ENCODE measurements at places on chromosomes 12 and 14.

DNA sequence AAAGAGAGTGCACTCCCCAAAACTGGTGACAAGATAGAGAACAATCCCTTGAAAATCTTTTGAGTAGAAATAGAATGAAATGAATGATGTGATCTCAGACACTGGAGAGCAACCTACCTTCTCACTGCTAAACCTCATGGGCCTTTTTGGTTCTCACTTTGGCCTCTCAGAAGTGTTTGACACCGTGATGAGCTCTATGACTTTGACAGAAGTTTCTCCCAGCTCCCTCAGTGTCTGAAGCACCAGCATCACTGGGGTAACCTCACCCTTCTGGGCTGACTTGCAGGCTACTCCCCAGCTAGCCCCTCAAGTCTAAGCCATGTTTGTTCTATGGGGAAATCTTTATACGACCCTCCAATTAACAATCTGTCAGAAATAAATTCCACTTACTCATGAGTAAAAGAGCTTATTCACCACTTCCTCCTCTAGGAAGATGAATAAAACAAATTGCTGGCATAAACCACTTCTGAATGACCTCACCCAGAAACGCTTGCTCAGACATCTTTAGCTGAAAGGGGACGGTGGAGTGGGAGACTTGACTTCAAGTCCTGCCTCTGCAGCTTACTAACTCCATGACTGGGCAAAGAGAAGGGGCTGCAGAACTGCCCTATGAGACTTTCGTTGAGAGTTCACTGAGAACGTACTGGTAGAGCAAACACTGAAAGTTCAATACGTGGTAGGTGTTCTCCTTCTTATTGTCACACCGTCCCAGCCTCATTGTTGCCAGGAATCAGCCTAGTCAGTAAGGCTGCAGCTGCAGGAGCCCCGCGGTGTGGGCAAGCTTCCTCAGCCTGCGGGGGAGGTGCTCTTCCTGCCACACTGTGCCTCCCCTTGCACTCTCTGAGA lies 46.5 kb downstream of the ST8SIA1 start:
- no peak for DNase-seq

- no peak for DNase-seq
These were observed 25.2 kb downstream of the DAAM1 start for GRCh38 chr14:59213368-59214315.

DNA sequence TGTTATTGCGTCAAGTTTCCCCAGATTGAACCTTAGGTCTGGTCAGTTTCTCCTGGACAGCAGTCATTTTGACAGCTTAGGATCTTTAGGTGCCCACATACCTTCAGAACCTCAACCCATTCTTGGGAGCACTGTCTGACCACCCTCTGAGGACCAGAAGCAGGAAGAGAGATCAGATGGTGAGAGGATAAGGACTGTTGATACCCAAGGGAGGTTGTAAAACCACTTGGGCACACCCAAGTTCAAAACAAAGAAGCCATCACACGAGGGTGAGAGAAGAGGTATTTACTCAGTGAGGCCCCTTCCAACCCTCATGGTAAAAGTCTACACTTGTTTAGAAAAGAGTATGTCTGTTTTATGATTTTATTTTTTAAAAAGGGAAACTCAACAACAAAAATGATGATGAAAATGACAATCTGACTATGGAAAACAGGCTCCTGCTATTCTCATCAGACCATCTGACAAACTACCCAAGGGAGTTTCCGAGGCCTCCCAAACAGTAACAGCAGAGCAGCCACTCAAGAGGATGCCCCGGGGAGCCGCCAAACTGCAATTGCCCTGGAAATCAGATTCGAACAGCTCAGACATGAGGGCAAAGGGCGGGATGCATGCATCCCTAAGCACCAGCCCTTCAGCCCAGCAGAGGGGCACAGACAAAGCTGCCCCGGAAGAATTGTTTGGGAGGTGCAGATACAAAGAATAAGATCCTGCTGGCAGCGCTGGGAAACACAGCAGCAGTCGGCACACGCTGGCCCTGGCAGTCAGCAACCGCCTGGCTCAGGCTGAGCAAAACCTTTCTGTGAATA lies 162.6 kb upstream of the PLEKHG7 start:
- no peak for DNase-seq

DNA sequence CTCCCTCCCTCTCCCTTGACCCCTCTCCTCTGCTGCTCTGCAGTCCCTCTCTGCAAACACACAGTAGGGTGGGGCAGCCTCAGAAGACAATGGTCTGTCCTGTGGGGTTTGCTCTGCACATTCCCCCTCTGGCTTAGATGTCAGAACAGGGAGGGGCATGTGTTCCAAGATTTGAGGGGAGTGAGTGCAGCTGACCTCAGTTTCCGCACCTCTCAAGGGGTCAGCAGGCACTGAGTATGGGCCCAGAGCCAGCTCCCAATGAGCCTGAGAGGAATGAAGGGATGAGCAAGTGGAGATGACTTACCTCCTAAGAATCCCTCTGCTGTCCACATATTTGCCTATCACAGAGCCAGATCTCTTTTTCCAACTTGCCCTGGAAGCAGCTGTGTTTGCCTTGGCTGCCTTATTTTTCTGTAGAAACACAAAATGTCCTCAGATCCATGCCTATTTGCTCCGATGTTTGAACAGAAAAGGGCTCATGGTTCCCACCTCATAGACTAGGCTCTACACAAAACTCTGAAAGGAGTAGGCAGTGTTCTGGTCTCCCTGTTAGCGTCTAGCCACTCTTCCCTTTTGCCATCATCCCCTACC lies 111.4 kb downstream of the CRACR2A start:
- DNase-seq, result no peak

DNA sequence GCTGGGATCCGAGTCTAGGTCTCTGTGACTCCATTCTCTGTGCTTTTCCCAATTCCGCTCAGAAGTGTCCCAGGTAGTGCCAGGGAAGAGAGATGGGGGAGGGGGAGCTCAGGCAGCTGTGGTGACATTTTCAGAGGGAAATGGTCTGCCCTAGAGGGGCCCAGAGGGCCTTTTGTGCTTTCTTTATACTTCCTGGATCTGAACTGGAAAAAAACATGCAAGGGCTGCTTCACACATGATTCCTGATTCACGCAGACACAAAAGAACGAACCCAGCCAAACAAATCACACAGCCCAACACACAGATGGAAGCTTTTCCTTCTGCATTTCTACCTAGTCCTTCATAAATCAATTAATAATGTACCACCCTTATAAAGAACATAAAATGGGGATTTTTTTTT lies 26.5 kb downstream of the GPR68 start:
- DNase-seq, result no peak

Measured in CD4-positive, alpha-beta T cell treated with Interferon gamma for 1 hour (primary cell).